Tibial nerve (tissue), 4 donors: ENCODE measurements at places on chromosomes 2 and 18.

- no peak for DNase-seq
These were observed 27.4 kb upstream of the TTC32 start for GRCh38 chr2:19929226-19929625.

- DNase-seq: no peak
These were observed 13.9 kb downstream of the CNDP2 start for GRCh38 chr18:74509856-74510769.

- DNase-seq: no peak
These were observed 35.8 kb upstream of the AFF3 start for GRCh38 chr2:100178085-100178788.

DNA sequence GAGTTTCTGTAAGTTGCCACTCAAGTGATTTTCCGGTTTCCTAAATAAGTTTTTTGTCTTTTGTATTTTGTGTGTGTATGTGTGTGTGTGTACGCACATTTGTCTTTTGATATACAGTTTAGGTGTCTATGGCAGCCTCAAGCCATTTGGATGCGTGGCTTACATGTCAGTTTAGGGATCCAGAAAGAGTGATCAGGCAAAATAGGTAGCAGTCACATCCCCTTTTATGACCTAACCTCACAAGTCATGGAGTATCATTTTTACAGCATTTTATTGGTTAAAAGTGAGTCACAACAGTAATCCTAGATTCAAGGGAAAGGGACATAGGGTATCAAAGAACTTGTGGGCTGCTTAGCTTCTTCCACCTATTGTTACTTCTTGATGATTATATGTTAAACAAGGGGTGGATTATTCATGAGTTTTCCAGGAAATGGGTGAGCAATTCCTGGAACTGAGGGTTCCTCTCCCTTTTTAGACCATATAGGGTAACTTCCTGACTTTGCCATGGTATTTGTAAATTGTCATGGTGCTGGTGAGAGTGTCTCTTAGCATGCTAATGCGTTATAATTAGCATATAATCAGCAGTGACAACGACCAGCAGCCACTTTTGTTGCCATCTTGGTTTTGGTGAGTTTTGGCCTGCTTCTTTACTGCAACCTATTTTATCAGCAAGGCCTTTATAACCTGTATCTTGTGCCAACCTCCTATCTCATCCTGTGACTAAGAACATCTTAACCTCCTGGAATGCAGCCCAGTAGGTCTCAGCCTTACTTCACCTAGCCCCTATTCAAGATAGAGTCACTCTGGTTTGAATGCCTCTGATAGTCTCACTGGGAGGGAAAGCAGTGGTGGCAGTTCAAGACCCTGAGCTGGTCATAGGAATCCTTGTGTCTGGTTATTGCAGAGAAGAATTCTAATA lies 8.6 kb upstream of the SOCS6 start:
- DNase-seq: no peak

- DNase-seq: no peak
These were observed 220.9 kb upstream of the PID1 start for GRCh38 chr2:229492034-229492433.

DNA sequence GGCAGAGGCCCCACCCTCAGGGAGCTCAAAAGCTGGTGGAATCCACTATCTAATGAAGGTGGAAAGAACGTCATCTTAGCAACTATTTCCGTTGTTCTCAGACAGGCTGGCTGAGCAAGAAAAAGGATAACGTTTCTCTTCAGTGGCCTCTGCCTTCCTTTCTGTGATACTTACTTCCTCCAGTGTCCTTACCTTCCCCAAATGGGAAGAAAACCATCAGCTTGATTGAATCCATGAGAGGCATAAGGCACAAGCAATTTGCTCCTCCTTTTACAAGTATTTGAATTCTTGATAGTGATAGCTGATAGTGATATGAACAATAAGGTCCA lies 8.1 kb upstream of the NCOA1 start:
- DNase-seq: no peak

DNA sequence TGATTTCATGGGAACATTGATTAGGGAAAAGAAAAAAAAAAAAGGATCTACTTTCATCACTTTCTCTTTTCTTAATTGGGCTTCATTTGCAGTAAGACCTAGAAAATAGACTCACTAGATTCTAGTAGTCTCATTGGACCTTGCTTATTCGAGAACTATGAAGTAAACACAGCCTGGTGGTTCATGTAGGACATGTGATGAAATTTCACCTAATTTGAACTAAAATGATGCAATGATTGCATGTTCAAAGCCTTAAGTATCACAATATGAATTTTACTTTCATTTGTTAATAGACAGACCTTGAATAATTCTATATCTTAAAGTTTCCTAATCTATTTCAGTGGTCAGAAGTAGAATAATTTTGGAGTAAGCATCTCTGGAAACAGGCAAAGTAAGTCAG lies 688.9 kb upstream of the NRXN1 start:
- no peak for DNase-seq

GRCh38 chr18:58447402-58448095 lies 181.3 kb downstream of the ALPK2 start:
- no peak for DNase-seq

DNA sequence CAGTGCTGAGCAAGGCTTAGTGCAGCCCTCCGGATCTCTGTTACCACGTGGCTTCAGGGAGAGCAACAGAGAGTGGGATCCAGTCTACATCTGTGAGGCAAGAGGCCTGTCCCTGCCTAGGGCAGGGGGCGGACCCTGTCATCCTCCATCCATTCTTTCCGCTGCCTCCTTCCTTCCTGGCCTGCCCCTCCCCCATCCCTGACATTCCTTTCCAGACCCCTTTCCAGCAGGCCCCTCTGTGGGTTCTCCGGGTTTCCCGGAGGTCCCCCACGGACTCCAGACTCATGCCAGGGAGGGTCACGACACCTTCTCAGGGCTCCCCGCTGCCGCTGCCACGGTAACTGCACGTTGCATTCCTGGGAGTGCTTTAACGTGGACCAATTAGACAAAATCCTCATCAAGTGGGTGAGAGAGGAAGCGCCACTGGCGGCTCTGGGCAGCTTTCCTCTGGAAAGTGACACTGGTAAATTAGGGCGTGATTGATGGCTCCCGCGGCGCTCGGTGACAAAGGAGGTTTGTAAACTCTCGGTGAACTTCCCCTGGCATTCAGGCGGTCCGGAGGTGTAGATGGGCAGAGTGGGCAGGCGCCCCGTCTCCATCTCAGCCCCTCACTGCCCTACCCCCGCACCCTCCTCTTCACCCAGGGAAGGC lies 11.4 kb downstream of the ATOH8 start:
- no peak for DNase-seq

- DNase-seq: no peak
These were observed 61.3 kb downstream of the MTHFD2 start for GRCh38 chr2:74259733-74260132.

DNA sequence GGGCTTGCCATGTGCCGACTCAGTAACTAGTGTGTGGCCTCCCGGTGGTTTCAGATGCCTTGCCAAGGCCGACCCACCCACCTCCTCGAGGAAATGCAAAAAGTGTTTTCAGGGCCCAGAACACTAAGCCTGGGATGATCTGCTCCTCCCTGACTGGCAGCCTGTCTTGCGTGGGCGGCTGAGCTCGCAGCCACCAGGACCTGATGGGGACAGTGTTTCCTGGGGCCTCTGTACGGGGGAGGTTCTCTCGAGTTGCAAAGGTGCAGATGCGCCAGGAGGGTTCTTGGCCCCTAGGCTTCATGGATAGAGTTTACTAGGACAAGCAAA lies 85.2 kb downstream of the GLI2 start:
- no peak for DNase-seq

DNA sequence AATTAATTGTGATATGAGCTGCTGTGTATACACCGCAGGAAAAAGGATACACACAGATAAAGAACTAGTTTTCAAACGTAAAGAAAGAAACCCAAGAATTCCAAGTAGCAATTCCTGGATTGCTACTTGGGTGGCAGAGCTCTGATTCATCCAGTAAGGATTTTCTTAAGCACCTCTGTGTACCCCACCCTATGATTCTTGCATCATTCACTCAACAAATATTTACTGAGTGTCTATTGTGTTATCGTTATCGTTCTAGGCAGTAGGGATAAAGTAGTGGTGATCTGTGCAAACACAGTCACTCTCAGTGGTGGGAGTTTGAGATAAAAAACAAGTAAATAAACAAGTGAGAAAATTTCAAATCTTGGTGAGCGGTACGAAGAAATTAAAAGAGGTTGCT lies 4.9 kb upstream of the TMEM200C start:
- DNase-seq: no peak

DNA sequence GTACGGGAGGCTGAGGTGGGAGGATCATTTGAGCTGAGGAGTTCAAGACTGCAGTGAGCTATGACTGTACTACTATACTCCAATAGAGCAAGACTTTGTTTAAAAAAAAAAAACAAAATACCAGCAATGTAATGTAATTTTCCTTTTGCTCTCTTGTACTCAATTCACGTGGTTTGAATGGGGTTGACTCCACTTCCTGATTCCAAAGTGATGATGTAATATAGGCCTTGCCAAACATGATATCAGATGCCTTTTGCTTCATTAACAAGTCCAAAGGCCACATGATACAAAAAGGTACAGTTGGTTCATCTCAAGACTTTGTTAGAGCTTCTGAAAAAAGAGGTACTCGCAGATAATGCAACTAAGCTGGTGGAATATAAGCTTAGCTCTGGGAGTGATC lies 321.8 kb downstream of the ZEB2 start:
- no peak for DNase-seq

DNA sequence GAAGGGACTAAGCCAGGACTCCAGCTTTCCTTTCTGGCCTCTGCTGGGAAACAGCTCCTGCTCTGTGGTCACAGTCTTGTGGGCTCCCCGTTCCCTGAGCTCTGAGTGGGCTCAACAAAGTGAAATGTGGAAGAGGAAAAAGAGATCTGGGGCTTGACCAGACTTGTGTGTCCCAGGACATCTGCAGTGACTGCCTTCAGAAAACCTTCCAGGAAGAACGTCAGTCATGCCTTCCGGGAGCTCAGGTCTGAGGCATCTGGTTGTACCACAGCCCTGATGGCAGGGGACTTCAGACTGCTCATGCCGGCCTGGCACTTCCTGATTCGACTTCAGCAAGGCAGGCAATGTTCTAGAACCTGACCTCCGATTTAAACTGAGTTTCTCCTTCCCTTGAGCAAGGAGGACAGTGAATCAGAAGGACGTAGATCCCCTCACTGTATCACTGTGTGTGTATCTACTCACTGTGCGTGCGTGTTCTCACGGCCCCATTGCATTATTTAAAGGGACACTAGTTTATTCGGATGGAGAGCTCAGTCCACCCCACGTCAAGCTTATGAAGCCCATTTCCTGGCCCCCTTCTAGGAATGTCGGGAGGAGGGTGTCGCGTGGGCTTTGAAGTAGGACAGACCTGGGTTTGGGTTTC lies 548 bp upstream of the FBLN7 start:
- no peak for DNase-seq

DNA sequence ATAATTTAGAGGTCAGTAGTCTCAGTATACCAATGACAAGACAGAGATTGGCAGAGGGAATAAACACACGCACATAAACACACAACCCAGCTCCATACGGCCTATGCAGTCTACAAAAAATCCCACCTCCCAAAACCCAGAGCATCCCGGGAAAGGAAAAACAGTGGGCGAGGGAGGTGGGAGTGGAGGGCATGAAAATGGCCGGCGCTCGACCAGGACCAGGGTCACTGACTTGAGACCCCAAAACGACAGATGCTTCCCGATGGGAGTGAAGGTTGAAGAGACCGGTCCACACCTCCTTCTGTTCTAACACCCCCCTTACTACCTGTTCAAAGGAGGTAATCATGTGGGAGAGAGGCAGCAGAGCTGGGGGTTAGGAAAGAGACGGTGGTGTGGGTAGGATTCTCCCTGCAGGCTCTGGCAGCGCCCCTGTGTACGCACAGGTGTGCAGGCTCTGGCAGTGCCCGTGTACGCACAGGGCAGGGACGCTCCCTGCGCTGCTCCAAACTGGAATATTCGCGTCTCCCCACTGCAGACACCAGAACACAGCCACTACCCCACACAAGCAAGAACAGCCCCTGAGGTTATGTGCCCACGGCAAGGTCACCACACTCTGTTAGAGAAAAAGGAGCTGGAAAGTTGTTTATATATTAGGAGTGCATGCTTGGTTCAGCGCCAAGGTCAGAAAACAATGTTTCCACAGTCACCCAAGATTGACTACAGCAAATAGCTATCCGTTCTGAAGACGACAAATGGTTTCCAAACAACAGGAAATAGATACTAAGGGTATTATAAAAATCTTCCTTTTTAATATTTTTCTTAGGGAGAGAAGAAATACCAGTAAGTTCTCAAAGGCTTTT lies 67.9 kb downstream of the EIPR1 start:
- DNase-seq: no peak

GRCh38 chr2:202361108-202361507 lies 15.0 kb upstream of the BMPR2 start:
- DNase-seq: no peak

DNA sequence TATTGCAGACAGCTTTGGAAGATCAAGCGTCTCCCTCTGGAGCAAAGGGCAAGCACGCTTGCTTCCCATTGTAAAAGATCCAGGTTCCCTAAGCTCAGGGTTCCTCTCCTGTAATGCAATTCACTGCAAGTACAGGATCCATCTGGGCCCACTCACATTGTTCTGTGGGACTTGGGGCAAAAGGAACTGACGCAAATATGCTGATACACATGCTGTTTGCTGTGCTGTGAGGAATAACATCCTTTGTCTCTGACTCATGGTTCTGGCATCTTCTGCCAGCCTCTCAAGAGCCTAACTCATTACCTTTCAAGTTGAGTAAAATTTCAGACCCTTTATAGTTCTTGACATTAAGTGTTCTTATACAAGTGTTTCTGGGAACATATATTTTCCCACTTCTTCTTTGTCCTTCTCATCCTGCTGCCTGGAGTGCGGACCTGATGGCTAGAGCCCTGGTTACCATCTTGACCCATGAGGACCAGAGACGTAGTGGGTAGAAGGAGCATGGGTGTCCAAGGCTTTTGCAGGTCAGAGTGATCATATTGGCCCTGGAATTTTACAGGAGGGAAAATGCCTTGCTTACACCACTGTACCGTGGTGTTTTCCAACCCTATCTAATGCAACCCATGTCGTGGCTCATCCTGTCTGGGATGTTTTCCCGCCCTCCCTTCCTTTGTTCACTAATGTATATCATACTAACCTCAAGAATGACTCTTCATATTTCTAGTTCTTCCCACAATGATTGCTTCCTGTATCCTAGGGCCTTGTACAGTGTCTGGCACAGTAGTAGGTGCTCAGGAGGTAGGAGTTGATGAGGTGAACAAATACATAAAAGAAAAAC lies 145.7 kb upstream of the GLI2 start:
- no peak for DNase-seq

- no peak for DNase-seq
These were observed 2.2 kb downstream of the SEPTIN10 start for GRCh38 chr2:109611467-109612095.

- no peak for DNase-seq
These were observed 75.8 kb downstream of the USP40 start for GRCh38 chr2:233490831-233491230.

DNA sequence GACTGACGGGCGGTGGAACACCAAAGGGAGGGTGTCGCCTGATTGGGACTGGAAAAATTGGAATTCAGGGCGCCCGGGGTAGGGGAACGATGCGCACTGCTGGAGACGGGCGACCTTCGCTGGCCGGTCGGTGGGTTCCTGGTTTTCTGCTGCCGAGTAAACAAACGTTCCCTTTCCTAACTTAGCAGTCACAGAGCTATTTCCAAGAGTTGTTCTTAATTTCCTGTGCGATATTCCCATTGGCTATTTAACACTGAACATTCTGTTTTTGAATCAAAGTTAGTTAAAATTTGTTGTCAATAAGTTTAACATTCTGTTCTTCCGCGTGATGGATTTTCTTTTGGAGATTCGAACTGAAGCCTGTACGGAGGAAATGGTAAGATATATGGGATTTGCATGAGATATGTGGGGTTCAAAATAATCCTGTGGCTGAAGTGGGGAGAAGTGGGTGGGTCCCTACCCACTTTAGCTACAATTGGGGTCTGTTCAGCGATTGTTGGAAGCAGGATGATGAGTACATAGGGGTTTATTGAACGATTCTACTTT lies 862 bp downstream of the C18orf54 start:
- DNase-seq: no peak
